ENCODE measurements at places on chromosomes 2 and 18.

DNA sequence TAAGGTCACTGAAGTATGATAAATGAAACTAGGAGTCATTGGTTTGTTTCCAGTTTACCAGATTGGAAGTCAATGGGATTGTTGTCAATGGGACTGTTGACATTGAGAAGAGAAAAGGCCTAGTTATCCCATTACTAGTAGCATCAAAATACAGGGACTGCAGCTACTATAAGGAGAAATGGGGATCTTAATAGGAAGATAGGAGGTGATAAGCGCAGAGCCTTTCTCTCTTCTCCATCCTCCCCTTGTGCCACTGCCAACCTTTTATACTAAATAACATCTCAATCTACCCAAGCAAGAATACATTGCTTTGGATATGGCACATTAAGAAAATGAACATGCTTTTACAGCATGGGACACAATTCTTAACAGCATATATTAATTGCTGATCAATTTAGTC lies 10.5 kb upstream of the BBS5 start:
- no peak for DNase-seq

- DNase-seq: no peak
Observed at GRCh38 chr2:100592226-100592625, 29.4 kb downstream of the PDCL3 start.

GRCh38 chr2:169910109-169910799 lies 83.0 kb downstream of the UBR3 start:
- no peak for DNase-seq

DNA sequence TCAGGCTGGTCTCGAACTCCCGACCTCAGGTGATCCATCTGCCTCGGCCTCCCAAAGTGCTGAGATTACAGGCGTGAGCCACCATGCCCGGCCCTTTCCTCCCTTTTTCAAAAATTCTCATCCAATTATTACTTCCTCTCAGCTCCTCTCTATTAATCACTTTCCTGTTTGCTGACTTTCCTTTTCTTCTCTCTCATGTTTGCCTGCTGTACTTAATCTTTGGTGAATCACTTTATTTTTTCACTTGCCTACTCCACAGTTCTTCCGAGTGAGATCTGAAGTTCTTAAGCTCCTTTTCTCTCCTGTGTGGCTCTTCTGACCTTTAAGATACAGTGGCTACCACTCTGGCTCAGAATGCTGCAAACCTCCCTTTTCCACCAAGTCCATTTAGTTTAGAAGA lies 126.3 kb upstream of the SERTAD2 start:
- no peak for DNase-seq

- DNase-seq: no peak
Observed at GRCh38 chr2:33184041-33184440, 237.3 kb downstream of the LTBP1 start.

- DNase-seq: no peak
Observed at GRCh38 chr2:190947141-190947540, 66.5 kb downstream of the GLS start.

DNA sequence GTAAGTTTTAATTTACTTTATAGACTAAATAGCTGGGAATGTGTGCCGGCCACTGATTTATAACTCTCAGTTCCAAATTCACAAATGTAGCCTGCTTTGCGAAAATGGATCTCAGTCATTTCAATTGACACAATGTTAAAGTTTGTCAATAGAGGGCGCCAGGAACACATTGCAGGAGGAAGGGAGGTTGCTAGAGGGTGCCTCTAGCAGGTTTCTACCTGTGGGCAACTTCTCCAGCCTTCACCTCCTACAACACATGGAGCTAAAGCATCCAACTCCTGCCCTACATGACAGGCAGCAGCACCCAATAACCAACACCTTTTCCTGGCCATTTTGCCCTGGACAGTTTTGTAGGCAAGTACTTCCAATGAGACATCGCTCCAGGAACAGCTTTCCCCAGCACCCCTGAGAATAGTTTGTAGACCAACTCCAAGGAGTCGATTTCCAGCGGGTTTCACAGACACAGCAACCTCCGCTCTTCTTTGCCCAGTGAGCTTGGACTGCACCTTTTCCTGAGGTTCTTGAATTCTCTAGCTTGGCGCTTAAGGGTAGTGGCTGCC lies 784.8 kb upstream of the CDH2 start:
- DNase-seq: no peak

GRCh38 chr2:230658877-230659652 lies 53.6 kb upstream of the CAB39 start:
- DNase-seq: no peak

DNA sequence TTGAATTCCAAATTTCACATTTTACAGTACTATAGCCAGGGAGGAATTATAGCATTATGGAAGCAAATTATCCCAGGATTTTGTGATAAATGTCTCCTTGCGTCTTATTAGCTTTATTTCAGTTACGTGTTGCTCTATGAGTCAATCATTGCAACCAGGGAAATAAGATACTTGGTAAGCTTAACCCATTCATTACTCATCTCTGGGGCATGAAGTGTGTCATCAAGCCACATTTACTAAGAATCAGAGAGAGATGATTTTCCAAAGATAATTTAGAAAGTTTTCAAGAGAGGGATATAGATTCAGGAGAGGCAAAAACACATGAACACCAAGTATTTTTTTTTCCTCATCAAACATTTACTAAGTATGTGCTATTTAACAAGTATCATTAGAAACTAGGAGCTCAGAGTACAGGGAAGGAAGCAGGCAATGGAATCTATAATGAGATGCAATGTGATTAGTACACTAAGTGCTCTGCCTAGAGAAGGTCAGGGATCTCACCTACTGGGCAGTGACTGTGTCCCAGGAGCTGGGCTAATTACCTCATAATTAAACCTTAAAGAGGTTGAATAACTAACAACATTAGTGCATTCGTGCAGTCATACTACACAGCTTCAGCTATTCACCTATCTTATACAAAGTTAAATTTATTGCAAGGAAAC lies 217.8 kb upstream of the NXPH2 start:
- no peak for DNase-seq

DNA sequence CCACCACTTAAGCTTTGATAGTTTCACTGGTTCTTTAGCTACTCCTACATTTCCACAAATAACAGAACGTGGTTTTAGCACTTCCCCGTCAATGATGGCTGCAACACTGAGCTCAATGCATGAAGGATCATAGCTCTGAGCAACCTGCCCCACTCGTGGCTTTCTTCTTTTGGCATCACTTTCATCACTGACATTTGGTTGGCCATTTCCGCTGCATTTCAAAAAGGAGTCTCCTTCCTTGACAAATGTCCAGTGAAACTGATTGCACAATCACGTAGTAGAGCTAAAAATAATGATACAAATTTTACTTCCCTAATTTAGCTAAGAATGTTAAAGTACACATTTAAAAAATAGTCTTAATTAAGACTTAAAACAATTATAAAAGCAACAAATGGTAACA lies 205.2 kb upstream of the HDAC4 start:
- DNase-seq: no peak

- no peak for DNase-seq
Observed at GRCh38 chr2:221641181-221641871, 69.2 kb upstream of the EPHA4 start.

- DNase-seq: peak; percentile 66
Observed at GRCh38 chr2:32008805-32009515, 1.8 kb downstream of the MEMO1 start.

- DNase-seq: no peak
Observed at GRCh38 chr18:9946831-9947230, 33.0 kb downstream of the VAPA start.

GRCh38 chr2:152505495-152505906 lies 170.5 kb downstream of the FMNL2 start:
- no peak for DNase-seq

GRCh38 chr2:6186332-6187151 lies 494.4 kb downstream of the SOX11 start:
- no peak for DNase-seq

GRCh38 chr2:28343971-28344715 lies 48.5 kb upstream of the FOSL2 start:
- DNase-seq: no peak

- DNase-seq: no peak
Observed at GRCh38 chr18:21650311-21650710, 38.2 kb downstream of the SNRPD1 start.

DNA sequence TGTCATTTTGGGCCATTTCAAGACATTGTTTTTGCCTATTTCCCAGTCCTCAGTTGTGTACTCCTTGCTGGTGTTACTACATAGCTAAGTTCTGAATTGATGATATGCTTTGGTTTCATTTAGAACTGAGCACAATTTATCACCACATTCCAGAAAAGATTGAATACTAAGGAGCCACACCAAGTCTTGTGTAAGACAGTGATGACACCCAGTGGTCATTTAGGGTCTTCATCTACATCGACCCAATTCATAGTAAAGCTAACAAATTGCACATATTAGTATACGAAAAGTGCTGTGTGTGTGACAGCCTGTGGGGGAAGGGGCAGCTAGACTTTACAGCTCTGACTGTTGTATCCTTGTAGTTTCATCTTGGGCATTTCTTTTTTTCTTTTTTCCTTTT lies 10.9 kb upstream of the DLX2 start:
- no peak for DNase-seq

DNA sequence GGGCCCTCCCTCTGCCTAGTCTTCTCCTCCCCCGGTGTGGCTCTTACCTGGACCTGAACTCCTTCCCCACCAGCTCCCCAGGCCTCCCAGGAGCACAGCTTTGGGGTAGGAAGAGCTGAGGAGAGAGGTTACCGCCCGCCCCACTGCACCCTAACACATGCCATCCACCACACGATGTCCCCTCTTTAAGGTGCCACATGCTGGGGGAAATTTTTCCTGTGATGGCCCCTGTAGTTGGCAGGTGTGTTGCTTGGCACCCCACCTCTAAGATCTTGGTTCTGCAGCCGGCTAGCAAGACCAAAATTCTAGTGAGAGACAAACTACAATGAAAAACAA lies 6.9 kb upstream of the TEX261 start:
- DNase-seq: no peak

DNA sequence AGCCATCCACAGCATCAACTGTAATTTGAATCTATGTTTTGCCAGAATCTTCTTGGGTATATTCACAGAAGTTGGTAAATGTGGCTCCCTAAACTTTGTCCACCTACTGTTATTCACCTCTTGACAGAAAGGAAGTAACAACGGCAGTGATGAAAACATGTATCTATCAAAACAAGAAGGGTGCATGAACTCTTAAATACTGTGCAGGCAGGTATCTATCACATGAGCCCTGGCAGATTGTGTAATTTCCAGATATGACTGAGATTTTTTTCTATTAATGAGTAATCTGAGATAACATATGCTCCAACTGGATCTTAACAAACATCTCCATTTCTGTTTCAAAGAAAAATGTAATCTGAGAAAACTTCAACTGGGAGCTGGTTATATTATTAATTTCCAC lies 36.6 kb downstream of the SFT2D3 start:
- no peak for DNase-seq

DNA sequence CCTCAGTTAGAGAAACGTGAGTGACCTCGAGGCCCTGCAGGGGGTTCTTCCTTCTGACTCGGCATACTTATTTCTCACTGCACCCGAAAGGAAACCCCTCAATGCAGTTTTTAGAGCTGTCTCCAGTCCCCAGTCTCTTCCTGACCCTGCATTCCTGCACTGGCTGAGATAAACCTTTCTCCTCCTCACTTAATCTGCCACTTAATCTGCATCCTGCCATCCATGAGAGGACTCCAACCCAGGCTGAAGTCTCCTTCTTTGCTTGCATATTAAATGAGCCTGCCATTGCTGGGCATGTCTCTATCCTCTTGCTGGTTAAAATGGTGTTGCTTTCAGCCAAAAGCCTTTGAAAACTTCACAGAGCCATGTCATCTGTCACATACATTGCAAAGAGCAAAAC lies 125.6 kb upstream of the GATA6 start:
- DNase-seq: no peak

DNA sequence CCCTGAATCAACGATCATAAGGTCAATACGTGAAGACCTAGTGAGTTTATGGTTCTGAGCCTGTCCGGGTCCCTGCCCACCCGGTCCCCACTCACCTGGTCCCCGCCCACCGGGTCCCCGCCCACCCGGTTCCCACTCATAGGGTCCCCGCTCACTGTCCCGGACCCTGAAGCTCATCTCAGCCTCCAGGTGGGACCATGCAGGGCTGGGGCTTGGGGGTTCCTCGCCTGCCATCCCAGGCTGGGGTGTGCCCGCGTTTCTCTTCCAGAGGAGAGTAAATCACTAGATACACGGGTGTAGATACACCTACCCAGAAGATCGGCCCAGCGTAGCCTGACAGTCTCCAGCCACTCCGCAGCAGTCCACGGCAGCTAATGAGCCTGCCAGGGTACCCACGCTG lies 131.5 kb downstream of the MBP start:
- no peak for DNase-seq

DNA sequence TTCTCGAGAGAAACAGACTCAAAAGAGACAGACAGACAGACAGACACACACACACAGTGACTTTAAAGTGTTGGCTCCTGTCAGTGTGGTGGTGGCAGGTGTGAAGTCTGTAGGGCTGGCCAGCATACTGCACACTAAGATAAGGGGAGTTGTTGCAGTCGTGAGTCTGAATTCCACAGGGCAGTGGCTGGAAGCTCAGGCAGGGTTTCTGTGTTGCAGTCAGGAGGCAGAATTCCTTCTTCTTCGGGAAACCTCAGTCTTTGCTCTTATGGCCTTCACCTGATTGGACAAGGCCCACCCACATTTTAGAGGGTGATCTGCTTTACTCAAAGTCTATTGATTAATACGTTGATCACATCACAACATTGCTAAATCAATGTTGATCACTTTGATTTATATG lies 478.4 kb upstream of the HS6ST1 start:
- no peak for DNase-seq

GRCh38 chr2:29459445-29460179 lies 344.4 kb downstream of the CLIP4 start:
- no peak for DNase-seq

DNA sequence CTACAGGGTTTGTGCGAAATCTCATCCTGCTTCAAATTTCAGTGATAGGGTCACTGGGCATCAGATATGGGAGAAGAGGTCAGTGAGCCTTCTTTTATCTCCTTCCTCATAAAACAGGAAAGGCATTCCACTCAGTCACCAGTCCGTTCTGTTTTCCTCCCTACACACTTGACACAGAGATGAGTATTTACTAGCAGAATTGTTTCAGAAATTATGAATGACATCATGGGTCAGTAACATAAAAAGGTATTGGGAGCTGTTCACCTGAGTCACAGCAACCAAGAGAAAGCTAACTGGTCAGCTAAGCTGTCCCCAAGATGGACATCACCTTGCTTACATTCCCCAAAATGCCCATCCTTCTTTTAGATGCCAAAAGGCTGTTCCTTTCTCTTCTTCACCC lies 96.3 kb downstream of the ACVR1 start:
- no peak for DNase-seq

DNA sequence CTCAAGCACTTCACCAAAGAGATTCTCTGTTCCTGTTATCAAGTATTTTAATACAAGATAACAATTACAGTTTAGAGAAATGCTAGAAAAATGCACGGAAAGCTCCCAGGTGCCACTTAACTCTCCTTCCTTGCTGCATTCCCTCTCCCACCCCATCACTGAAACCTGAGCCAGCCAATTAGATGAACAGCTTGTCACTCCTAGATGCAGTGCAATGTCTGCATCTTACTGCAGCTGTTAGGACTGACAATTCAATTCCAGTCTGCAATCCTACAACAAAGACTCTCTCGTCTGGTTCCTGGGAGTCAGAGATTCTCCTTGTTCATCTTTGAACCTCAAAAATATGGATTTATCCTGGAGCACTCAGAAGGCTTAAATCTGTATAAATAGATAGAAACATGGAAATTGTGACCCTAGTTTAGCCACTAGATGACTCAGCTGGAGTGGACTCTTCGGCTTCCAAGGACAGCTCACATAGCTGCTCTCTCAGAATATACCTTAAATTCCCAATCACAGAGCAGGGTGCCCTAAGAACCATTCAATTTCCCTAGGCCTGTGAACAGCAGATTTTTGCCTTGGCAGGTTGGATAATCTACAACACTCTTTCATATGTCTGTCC lies 311.1 kb downstream of the NRXN1 start:
- DNase-seq: no peak

- no peak for DNase-seq
Observed at GRCh38 chr2:99935662-99936061, 206.7 kb downstream of the AFF3 start.
